ENCODE measurements at places on chromosomes 12 and 14. TPM values are rescaled to one million over a fixed set of nuclear protein-coding genes. Genes with fewer than 3 reads are reported as not detected.

TPH2 gene
- total RNA-seq = not detected

ARG2 gene
- 61.1 TPM for total RNA-seq

LRRC10 gene
- total RNA-seq = not detected

ALDH1L2 gene
- 2.9 TPM for total RNA-seq

SDR9C7 gene
- not detected for total RNA-seq

OAS2 gene
- 146 TPM for total RNA-seq

All from epithelial cell of umbilical artery (primary cell).